Myocyte (in vitro differentiated cells): ENCODE measurements at places on chromosomes 4 and X. TPM values are rescaled to one million over a fixed set of nuclear protein-coding genes. Genes with fewer than 3 reads are reported as not detected.

The CXCL1 gene
- total RNA-seq = 0.78 and 3.6 TPM in 2 replicates

The VGLL1 gene
- not detected in 2 replicates for total RNA-seq

The PSAPL1 gene
- total RNA-seq = not detected in 2 replicates

The KLB gene
- not detected in 2 replicates for total RNA-seq

The OTUD6A gene
- total RNA-seq = not detected in 2 replicates

The FBXO8 gene
- 14.7 and 16.4 TPM in 2 replicates for total RNA-seq

The OTC gene
- not detected in 2 replicates for total RNA-seq

The CLDN24 gene
- not detected in 2 replicates for total RNA-seq
